ENCODE measurements at places on chromosomes 4 and X.

DNA sequence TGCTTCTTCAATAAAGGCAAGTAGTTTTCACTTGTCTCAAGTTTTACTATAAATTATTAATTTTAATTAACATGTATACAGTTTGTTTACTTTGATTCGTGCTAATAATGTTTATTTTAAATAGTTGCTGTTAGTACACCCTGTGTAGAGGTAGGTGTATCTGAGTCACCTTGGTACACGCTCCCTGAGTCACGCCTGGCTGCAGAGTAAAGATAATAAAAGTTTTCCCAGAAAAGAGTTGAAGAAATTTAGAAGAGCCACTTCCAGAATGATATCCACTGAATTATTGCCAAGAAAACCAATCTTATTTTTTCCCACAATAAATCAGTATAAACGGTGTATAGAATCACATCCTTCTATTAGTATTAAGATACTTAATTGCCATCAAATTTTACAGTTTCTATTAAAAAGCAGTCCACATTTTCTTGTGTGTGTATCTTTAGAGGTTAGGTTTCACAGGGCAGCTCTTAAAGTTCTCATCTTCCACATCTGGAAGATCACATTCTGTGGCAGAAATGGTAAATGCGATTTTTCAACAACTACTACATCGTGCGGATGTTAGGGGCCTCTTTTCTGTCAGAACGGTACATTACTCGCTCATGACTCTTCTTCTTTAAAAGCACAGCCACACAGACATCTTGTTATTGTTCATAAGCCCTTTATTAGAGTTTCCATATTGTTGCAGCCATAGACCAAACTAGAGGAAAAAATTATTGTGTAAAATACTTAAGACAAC lies 55.4 kb downstream of the HADH start:
- no peak for DNase-seq

GRCh38 chr4:99275885-99276284 lies 14.9 kb downstream of the ADH1A start:
- no peak for DNase-seq

GRCh38 chr4:85671120-85671519 lies 196.2 kb downstream of the ARHGAP24 start:
- DNase-seq = no peak

GRCh38 chrX:19512961-19513360 lies 2.3 kb downstream of the MAP3K15 start:
- no peak for DNase-seq

- DNase-seq = no peak
Measured at GRCh38 chr4:153494562-153494961, 28.4 kb downstream of the TMEM131L start.

GRCh38 chr4:168265327-168265726 lies 53.2 kb downstream of the DDX60 start:
- no peak for DNase-seq

DNA sequence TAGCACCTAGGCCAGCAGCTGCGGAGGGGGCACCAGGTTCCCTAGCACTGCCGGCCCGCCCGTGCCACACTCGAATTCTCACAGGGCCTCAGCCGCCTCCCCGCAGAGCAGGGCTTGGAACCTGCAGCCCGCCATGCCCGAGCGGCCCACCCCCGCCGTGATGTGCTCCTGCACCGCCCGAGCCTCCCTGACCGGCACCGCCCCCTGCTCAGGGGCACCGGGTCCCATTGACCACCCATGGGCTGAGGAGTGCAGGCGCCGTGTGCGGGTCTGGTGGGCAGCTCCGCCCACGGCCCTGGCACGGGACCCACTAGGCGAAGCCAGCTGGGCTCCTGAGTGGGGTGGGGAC lies 35.4 kb upstream of the ENPP6 start:
- DNase-seq = no peak

DNA sequence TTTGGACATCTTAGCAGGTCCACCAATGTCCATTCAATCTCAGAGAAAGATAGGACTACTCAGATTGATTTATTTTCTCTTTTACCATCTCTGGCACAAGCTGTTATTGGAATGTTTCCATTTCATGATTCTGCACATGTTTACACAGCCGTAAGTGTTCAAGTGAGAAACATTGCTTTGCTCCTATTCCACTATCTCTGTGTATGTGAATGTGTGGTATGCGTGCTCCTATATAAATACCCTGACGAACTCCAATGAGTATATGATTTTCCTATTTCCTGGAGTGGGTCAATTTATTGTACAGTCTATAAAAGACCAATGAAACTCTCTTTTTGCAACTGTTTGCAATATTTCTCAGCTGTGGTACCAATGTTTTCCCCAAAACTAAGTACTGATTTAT lies 221.0 kb upstream of the GALNT7 start:
- no peak for DNase-seq

- DNase-seq = no peak
Measured at GRCh38 chrX:31130457-31131220, 58.8 kb upstream of the FTHL17 start.

DNA sequence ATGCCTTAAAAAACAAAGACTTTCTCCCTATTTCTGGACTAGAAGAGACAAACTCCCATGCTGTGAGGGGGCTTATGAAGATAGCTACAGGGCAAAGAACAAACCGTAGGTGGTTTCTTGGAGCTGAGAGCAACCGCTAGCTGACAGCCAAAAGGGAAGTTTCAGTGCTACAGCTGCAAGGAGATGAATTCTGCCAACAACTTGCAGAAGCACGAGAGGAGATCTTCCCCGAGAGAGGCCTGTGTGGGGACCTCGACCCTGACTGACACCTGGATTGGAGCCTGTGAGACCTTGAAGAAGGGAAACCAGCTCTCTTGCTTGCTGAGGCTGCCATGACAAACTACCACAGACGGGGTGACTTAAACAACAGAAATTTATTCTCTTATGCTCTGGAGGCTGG lies 183.8 kb upstream of the VCX3A start:
- no peak for DNase-seq

- no peak for DNase-seq
Measured at GRCh38 chrX:56099271-56099670, 132.9 kb upstream of the KLF8 start.

GRCh38 chrX:103613362-103613890 lies 5.7 kb downstream of the TCEAL3 start:
- DNase-seq = no peak

DNA sequence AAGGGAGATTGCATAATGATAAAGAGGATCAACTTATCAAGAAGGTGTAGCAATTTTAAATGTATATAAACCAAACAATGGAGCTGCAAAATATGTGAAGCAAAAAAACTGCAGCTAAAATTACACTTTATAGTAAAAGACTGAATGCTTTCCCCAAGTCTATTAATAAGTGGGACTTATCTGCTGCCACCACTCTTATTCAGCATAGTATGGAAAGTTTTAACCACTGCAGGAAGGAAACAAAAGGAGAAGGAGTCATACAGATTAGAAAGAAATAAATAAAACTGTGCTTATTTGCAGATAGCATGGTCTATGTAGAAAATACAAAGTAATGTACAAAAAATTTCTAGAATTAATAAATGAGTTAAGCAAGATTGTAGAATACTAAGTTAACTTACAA lies 94.1 kb upstream of the GK2 start:
- DNase-seq = no peak

Data from posterior cingulate gyrus (tissue), 11 donors.